IMR-90 (cell line): ENCODE measurements at places on chromosomes 2 and 18. TPM values are rescaled to one million over a fixed set of nuclear protein-coding genes. Genes with fewer than 3 reads are reported as not detected.
A peak's percentile ranks its signal among the peaks of the same experiment; 100 is the strongest.

NOP58 gene
- 45.3 and 117 TPM in 2 replicates for total RNA-seq

STAT1 gene
- total RNA-seq, result 67.9 and 80.3 TPM in 2 replicates

TUBB8B gene
- total RNA-seq, result not detected in 2 replicates

LAMA3 gene
- 0.18 and 0.28 TPM in 2 replicates for total RNA-seq

SLC11A1 gene
- total RNA-seq, result under 0.01 TPM in 2 replicates

RPE gene
- 114 and 339 TPM in 2 replicates for total RNA-seq

ASB18 gene
- not detected in 2 replicates for total RNA-seq

DNA sequence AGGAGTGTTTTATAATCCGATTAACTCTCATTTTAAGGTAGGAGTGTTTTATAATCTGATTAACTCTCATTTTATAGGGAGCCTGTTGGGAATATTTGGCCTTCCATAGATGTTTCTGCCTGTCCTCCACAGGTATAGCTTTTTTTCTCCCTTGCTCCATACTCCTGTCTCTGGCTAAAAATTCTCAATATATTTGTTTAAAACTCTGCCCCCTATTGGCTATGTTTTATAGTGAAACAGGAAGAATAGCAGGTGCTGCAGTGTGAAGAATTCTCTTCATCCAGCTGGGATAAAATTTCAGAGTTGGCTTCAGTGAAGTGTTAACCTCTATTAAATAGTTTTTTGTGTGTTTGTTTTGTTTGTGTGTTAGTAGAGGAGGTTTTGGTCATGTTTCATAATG is 1046.0 kb upstream of the TMEFF2 start:
- no peak for DNase-seq

GRCh38 chr2:10773821-10774341 is 38.7 kb downstream of the PDIA6 start:
- DNase-seq, result no peak

GRCh38 chr2:150733051-150733618 is 245.7 kb upstream of the RND3 start:
- peak; percentile 9 for DNase-seq

DNA sequence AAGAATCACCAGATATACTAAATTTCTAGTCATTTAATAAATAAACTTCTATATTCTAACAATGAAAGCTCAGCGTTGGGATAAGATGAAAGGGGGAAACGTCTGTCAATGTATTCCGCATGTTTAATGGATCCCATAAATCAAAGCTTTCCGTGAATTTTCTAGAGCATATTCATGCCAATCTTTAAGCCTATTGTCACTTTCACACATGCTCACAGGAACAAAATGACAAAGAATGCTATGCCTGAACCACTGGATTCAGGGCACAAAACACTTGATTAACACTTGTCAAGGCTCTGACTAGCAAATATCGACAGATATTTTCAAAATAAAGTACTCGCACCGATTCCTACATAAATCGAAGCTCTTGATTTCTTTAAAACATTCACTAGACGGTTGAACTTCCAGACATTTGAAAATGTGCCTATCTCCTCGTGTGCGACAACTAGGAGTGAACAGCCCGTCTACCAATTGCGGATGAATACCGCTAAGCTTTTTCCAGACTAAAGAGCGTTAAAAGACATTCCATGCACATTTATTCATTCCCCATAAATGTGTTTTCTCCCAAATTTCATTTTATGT is 1.8 kb downstream of the TLK1 start:
- no peak for DNase-seq

DNA sequence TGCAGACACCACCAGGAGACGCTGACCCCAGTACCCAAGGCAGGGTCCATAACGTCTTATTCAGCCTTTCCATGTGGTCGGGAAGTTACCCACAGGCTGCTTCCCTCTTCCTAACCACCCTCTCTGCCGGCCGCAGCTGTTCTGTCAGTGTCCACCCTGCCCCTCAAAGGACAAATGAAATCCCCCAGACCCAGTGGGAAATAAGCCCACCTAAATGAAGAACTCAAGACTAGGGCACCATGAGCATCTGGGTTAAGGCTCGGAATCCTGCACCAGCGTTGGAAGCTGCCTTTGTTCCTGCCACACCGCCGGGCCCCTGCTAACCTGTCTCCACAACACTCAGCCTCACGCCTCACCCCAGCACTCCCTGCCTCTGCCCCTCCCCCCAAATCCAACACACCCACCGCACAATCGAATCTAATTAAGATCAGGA is 21.7 kb downstream of the BCL11A start:
- no peak for DNase-seq

GRCh38 chr18:12053289-12053688 is 40.4 kb upstream of the ANKRD62 start:
- DNase-seq, result no peak

GRCh38 chr2:27954771-27955383 is 64.3 kb downstream of the BABAM2 start:
- DNase-seq, result peak; percentile 97
